ENCODE measurements at places on chromosomes 1 and 21.

DNA sequence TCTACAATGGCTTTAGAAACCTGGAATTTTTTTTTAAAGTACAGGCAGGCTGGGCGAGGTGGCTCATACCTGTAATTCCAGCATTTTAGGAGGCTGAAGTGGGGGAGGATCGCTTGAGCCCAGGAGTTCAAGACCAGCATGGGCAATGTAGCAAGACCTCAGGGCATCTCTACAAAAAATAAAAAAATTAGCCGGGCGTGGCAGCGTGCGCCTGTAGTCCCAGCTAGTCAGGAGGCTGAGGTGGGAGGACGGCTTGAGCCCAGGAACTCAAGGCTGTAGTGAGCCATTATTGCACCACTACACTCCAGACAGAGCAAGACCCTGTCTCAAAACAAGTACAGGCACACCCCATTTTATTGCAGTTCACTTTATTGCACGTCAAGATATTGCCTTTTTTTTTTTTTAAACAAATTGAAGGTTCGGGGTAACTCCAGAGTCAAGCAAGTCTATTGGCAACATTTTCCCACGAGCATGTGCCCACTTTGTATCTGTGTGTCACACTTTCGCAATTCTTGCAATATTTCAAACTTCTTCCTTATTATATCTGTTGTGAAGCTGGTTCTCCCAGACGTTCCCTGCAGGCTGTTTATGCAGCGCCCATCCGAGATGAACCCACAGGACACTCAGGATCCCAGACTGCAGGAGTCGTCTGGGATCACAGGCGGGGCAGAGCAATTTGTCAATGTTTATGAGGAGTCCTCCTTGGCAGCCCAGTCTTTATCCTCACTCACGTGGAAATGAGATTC is 4.7 kb downstream of the HES2 start:
- DNase-seq, result peak; percentile 49

DNA sequence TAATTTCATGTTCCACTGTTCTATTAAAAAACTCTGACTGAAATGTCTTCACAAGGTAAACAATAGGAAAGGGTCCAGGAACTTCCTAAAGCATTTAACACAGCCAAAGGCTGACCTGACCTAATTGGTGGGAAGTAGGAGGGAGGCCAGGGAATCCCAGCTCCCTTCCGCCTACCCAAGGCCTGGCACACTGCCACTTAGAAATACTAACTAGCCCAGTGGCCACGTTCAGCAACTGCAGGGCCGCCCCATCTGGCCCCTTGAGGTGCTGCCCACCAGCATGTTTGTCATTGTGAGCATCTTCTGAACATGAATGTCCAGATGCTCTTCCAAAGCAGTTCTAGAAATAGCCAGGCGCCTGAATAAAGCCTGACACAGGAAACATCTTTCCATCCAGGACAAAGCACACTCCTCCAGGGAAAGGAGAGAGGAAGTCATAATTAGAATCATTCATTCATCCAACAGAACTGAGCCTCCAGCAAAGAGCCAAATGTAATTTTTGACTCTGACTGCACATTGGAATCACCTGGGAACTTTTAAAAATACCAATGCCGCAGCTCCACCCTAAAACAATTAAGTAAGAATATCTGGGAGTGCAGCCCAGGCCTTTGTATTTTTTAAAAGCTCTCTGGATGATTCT is 44.6 kb upstream of the BCL9 start:
- no peak for DNase-seq

DNA sequence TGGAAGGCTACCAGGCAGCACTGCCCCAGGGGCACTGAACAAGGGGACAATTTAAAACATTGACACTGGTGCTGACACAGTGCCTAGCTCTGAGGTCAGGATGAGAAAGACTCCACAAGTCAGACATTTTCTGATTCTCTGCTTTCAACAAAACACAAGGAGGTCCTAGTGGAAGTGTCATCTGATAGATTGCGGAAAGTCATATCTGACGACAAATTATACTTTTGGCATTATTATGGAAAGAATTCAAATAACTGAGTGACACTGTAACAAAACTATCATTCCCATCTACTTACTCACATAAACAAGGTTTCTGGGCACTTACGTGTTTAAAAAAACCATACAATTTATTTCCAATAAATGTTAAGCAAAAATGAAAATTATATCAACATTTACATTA is 123.5 kb downstream of the SLC45A1 start:
- no peak for DNase-seq

GRCh38 chr1:50139339-50140181 is 30.8 kb downstream of the ELAVL4 start:
- no peak for DNase-seq

DNA sequence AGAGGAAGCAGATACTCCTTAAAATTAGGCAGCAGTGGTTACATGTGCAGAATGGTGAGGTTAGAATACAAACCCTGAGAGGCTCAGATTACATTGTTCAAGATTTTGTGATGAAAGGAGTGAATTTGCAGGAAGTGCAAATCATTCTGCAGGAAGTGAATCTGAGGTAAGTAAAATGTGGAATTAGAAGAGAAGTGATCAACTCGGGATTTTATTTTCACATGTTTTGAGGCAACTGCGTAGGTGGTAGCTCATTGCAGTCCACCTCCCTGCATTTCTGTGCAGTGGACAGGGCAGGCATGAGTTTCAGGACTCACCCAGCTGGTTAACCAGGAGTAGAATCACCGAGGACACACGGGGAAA is 2.1 kb upstream of the PLA2G2C start:
- no peak for DNase-seq

- no peak for DNase-seq
Measured at GRCh38 chr1:34162852-34163766, 1.9 kb downstream of the CSMD2 start.

- DNase-seq, result no peak
Measured at GRCh38 chr1:42324398-42325013, 10.5 kb downstream of the FOXJ3 start.

Measured in HL-60 (cell line).